ENCODE measurements at places on chromosomes 3 and 15. TPM values are rescaled to one million over a fixed set of nuclear protein-coding genes. Genes with fewer than 3 reads are reported as not detected.
A peak's percentile ranks its signal among the peaks of the same experiment; 100 is the strongest.

SLC6A20 gene
- not detected for polyA plus RNA-seq

- no peaks in the 10 kb centered on the region for H3K36me3 ChIP-seq
- peaks cover 7% of the 10 kb centered on the region for H3K27me3 ChIP-seq
- H3K4me3 ChIP-seq = peak overlapping the region; percentile 40
- peaks cover 34% of the 10 kb centered on the region for H3K4me1 ChIP-seq
- H3K27ac ChIP-seq = peak overlapping the region; percentile 95
- peak; percentile 88 for DNase-seq
Measured at GRCh38 chr15:89936051-89936785, 23.5 kb upstream of the ARPIN start.

DNA sequence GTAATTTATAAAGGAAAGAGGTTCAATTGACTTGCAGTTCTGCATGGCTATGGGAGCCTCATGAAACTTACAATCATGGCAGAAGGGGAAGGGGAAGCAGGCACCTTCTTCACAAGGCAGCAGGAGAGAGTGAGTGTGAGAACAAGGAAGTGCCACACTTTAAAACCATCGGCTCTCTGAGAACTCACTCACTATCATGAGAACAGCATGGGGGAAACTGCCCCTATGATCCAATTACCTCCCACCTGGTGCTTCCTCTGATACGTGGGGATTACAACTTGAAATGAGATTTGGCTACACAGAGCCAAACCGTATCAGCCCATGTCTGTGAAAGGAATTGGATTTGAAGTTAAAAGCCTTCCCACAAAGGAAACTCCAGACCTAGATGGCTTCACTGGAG is 39.1 kb downstream of the TKT start:
- H3K4me3 ChIP-seq = no peak overlapping the region
- no peaks in the 10 kb centered on the region for H3K36me3 ChIP-seq
- no peaks in the 10 kb centered on the region for H3K4me1 ChIP-seq
- peaks cover 2% of the 10 kb centered on the region for H3K27me3 ChIP-seq
- H3K27ac ChIP-seq = no peak overlapping the region

GRCh38 chr3:67557848-67558355 is 96.5 kb downstream of the SUCLG2 start:
- no peak overlapping the region for H3K4me3 ChIP-seq
- H3K4me1 ChIP-seq = peaks cover 12% of the 10 kb centered on the region
- DNase-seq = no peak

GRCh38 chr3:86930181-86930580 is 60.8 kb downstream of the VGLL3 start:
- no peak for DNase-seq
- no peaks in the 10 kb centered on the region for H3K4me1 ChIP-seq
- H3K27me3 ChIP-seq = peaks cover 2% of the 10 kb centered on the region
- no peaks in the 10 kb centered on the region for H3K36me3 ChIP-seq
- no peak overlapping the region for H3K27ac ChIP-seq
- H3K4me3 ChIP-seq = no peak overlapping the region

DZIP1L gene
- polyA plus RNA-seq = not detected

PLAAT1 gene
- not detected for polyA plus RNA-seq

DNA sequence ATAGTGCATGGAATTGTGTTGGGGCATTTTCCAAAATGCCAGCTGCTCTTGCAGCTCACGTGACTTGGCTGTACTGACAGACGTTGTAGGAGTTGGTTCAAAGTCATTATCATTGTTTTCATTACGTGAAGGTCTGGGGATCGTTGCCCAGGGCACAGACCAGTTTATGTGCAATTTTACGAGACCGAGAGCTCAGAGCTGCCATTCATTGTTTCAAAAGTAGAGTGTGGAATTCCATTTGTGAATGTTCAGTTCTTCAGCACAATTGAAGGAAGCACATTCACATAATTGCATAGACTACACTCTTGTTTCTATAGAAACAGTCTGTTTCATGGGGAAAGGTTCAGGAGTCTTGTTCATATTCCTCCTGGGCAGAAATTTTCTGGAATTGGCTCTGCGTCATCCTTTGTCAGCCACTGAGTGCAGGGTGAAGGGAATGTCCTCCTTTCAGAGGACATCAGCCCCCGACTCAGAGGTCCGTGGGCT is 54.5 kb downstream of the GABRG3 start:
- no peaks in the 10 kb centered on the region for H3K4me1 ChIP-seq
- no peak for DNase-seq
- no peaks in the 10 kb centered on the region for H3K36me3 ChIP-seq
- H3K27ac ChIP-seq = no peak overlapping the region

GRCh38 chr3:117130222-117130621 is 420.6 kb downstream of the TUSC7 start:
- H3K27ac ChIP-seq = no peak overlapping the region
- no peaks in the 10 kb centered on the region for H3K36me3 ChIP-seq
- no peak overlapping the region for H3K4me3 ChIP-seq
- no peaks in the 10 kb centered on the region for H3K4me1 ChIP-seq
- H3K27me3 ChIP-seq = no peaks in the 10 kb centered on the region

DNA sequence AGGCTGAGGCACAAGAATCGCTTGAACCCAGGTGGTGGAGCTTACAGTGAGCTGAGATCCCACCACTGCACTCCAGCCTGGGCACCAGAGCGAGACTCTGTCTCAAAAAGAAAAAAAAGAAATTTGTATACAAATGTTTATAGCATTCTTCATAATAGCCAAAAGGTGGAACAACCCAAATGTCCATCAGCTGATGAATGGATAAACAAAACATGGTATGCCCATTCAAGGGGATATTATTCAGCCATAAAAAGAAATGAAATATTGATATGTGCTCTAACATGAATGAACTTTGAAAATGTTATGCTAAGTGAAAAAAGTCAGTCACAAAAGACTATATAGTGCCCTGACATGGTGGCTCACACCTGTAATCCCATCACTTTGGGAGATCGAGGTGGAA is 11.4 kb downstream of the LHFPL4 start:
- no peak overlapping the region for H3K27ac ChIP-seq
- H3K36me3 ChIP-seq = no peaks in the 10 kb centered on the region
- H3K4me3 ChIP-seq = no peak overlapping the region
- no peak for DNase-seq

GRCh38 chr3:79103307-79103706 is 664.5 kb downstream of the ROBO1 start:
- no peak for DNase-seq
- no peak overlapping the region for H3K4me3 ChIP-seq
- no peak overlapping the region for H3K27ac ChIP-seq
- no peaks in the 10 kb centered on the region for H3K4me1 ChIP-seq

DNA sequence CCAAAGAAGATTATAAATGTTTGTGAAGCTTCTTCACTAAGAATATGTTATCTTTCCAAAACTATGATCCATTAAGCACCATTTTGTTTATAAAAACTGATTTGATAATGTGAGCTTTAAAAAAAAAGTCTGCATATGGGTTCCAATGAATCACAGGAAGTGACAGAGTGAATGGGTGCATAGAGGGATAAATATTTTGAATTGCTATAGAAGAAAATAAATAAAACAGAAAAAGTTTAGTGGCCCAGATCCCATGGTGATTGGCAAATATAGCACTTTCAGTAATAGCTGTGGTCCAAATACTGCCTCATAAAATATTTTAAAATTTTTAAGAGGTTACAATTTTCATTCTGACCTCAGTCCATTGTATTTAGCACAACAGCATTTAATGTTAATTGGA is 19.2 kb downstream of the CPA3 start:
- H3K4me1 ChIP-seq = no peaks in the 10 kb centered on the region
- no peak for DNase-seq
- H3K27ac ChIP-seq = no peak overlapping the region
- no peak overlapping the region for H3K4me3 ChIP-seq

DNA sequence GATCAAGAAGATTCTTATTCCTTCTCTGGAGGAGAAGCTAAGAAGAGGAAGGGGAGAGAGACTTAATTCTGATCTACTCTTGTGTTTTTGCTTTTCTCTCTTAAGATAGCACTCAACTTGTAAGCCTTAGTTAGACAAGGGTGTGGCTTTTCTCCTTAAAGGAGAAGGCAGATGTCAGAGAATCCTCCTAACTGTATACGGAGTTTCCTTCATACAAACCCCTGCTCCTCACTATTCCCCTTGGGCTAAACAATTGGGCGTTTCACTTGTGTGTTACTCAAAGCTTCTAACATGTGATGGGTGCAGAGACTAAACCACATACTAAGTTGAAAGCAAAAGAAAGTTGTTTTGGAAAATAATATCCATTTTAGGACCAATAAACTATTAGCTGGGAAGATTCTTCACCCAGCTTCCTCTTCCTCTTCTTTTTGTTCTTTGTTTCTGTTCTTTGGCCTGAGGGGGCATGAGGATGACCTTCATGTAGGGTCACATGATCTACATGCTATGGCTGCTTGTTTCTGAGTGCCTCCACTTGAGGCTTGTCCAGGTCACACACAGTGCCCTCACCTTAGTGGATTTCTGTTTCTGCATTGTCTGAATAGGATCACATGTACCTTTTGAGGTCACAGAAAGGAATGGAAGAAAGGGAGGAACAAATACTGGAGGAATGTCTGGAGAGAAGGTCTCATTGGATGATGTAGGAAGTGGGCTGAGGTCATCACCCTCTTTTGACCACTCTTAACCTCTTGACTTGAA is 14.6 kb downstream of the SPINK8 start:
- H3K4me3 ChIP-seq = no peak overlapping the region
- DNase-seq = no peak

- H3K36me3 ChIP-seq = peaks cover 6% of the 10 kb centered on the region
- peaks cover 20% of the 10 kb centered on the region for H3K4me1 ChIP-seq
- no peaks in the 10 kb centered on the region for H3K27me3 ChIP-seq
- no peak for DNase-seq
Measured at GRCh38 chr3:51706021-51706485, 815 bp upstream of the GRM2 start.

DNA sequence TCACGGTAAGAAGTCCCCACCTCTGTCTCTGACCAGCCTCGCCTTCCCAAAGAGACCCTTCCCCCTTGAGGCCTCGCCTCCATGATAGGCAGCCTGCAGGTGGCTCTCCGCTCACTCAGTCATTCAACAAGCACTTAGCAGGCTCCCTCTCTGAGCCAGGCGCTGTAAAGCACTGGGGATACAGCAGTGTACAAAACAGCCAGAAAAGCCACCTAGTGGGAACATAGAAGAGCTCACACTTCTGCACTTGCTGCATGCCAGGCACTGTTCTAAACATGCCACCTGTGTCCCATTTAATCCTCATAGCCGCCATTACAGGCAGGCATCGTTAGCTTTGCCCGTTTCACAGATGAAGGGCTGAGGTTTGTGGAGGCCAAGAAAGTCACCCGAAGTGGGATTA is 56.0 kb downstream of the SEMA3G start:
- H3K4me3 ChIP-seq = no peak overlapping the region
- DNase-seq = no peak
- H3K27me3 ChIP-seq = peaks cover 11% of the 10 kb centered on the region
- H3K36me3 ChIP-seq = peaks cover 21% of the 10 kb centered on the region
- H3K27ac ChIP-seq = no peak overlapping the region

SLC28A2 gene
- polyA plus RNA-seq = not detected

CPLX3 gene
- polyA plus RNA-seq = not detected

- H3K4me3 ChIP-seq = no peak overlapping the region
- H3K36me3 ChIP-seq = no peaks in the 10 kb centered on the region
- DNase-seq = no peak
- no peak overlapping the region for H3K27ac ChIP-seq
- peaks cover 9% of the 10 kb centered on the region for H3K4me1 ChIP-seq
Measured at GRCh38 chr3:153495422-153495821, 333.4 kb downstream of the RAP2B start.

DNA sequence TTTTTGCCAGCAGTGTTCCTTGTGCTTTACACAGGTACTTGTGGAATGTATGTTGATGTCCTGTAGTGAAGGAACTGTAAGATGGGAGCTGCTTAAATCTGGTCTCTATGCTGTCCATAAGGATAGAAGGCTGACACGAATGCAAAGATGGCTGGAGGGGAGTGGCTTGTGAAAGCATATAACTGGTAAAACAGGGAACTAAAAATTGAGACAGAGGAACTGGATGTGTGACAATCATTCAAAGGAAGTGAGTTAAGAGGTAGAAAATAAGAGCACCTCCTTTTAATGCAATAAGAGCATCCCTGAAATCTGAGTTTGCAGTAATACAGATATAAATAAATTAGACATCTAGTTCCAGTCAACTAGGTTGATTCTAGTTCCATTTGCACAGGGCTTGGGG is 35.2 kb downstream of the RNF13 start:
- peaks cover 1% of the 10 kb centered on the region for H3K27me3 ChIP-seq
- peaks cover 78% of the 10 kb centered on the region for H3K4me1 ChIP-seq
- DNase-seq = no peak
- H3K36me3 ChIP-seq = peaks cover 19% of the 10 kb centered on the region
- no peak overlapping the region for H3K27ac ChIP-seq

HESX1 gene
- not detected for polyA plus RNA-seq

DNA sequence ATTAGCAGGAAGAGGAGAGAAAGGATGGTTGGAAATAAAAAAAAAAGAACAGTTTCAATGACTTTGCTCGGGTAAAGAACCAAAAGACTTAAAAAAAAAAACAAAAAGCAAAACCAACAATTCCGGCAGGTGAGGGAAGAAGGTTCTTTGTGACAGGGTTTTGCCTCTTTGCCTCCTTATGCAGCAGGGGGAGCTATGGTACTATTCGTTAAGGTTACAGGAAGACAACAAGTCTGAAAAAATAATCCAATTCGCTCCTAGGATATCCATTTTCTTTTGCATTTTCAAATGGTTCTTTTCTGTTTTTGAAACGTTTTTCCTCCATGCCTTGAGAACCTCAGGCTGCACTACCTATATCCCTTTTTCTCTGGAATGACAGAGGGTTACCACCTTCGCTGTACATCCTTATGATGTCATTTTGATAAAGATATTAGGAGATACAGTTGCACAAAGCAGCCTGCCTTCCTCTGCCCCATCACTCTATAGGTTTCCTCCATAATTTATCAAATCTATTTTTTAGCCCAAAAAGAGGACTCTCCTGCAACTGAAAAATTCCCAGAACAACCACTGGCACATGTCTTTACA is 55.0 kb downstream of the CFAP20DC start:
- no peaks in the 10 kb centered on the region for H3K36me3 ChIP-seq
- H3K27me3 ChIP-seq = no peaks in the 10 kb centered on the region
- H3K27ac ChIP-seq = no peak overlapping the region
- DNase-seq = no peak
- no peak overlapping the region for H3K4me3 ChIP-seq
- no peaks in the 10 kb centered on the region for H3K4me1 ChIP-seq

ST6GAL1 gene
- polyA plus RNA-seq = 49.8 TPM

DNA sequence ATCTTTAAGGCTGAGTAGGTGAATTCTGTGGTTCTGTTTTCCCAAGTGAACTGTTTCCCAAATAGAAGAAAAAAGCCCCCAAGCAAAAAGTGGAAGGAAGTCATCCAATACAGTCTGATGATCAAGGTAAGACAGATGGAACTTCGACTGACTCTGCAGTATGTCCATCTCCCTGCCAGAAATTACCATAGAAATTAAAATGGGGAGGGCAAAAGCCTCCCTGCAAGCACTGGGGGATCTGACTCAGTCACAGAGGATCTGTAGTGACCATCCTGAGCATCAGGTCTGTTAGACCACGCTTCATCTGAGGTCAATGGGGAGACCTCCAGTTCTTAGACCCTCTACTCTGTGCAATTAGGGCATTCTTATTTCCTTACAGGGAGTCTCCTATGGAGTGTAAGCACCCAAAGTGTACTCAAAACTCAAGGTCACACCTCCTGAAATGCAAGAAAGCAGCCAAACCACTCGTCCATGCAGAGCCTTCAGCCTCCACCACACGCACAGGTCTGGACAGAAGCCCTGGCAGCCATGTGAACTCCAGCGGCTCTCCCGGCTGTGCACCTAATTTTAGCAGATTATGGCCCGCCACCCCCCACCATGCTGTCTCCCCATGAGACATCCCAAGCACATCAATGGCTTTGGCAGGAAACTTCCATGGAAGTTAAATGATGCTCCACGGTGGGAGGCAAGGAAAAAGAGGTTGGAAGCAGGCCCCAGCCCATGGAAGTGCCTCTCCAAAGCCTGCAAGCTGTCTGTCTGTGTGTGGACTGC is 348.7 kb downstream of the NTRK3 start:
- no peak overlapping the region for H3K4me3 ChIP-seq
- DNase-seq = no peak
- no peaks in the 10 kb centered on the region for H3K4me1 ChIP-seq
- no peak overlapping the region for H3K27ac ChIP-seq

Measured in immature natural killer cell (primary cell).